ENCODE measurements at places on chromosomes 2 and 18.
A peak's percentile ranks its signal among the peaks of the same experiment; 100 is the strongest.

GRCh38 chr18:11150271-11150615 is 874 bp upstream of the PIEZO2 start:
- DNase-seq = no peak

- no peak for DNase-seq
Measured at GRCh38 chr18:48713309-48713708, 174.5 kb downstream of the CTIF start.

DNA sequence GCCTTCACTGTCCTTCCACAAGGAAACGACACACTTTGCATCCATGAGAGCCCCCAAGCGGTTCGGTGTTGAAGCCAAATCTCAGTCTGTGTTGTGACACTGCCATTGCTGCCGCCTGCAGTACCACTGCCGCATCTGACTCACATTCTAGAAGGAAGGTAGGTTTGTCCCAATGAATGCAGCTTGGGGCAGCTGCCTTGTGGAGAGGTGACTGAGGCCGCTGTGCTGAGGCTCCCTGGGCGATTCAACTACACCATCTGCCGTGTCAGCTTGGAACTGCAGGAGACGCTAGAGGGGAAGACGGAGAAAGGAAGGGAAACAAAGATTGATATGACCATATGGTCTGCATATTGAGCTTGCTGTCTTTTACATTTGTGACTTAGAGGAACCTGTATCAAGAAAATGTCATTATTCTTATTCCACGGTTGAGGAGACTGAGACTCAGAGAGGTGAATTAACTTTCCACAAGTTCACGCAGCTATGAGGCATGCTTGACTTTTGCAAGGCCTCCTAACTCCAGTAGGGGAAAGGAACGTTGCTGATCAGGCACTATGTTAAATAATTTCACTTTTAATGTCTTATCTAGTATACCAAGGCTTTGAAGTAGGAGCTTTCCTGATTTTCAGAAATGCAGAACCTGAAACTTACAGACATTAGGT is 43.5 kb upstream of the LMAN1 start:
- DNase-seq = peak; percentile 51

- DNase-seq = peak; percentile 5
Measured at GRCh38 chr2:182717416-182717815, 1.4 kb downstream of the DNAJC10 start.

GRCh38 chr18:50374220-50374752 is 560 bp upstream of the SKA1 start:
- DNase-seq = no peak

- DNase-seq = no peak
Measured at GRCh38 chr2:135551356-135551755, 20.1 kb downstream of the R3HDM1 start.

GRCh38 chr18:58529714-58530354 is 99.1 kb downstream of the ALPK2 start:
- DNase-seq = peak; percentile 77

- DNase-seq = peak; percentile 29
Measured at GRCh38 chr2:101330253-101330933, 21.9 kb upstream of the RNF149 start.

DNA sequence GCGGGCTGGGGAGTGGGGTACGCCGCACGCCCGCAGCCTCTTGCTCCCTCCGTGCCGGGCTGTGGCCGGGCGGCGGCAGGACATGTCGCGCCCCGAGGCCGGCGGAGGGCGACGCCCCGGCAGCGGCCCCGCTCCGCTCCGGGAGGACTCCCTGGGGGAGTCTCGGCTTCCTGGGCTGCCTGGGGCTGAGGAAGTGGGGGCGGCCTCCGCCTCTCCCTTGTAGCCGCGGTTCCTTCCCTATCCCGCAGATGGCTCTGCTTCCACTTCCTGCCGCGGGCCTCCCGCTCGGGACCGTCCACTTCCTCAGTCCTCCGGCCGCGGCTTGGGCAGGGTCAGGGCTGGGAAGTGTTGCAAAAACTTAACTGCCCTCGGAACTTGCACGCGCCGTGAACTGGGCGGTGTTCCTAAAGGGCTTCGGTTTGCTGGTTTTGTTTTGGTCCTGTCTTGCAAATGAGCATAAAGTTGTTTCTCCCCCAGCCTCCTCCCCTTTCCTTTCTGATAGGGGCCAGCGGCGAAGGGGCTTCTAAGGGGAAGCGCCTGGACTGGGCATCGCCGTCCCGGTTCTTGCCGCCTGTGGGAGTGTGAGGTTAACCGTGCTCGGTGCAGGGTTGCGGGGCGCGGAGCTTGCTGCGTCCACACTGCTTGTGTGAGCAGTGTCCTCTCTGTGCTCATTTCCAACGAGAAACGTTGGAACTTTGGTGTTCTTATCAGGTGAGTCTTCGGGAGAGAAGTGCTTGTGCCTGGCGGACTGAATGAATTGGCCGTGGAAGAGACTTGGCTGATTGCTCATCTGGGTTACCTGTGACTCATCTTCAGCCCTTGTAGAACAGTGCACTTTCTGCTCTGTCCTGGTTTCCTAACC is 600 bp downstream of the RALB start:
- peak; percentile 64 for DNase-seq

DNA sequence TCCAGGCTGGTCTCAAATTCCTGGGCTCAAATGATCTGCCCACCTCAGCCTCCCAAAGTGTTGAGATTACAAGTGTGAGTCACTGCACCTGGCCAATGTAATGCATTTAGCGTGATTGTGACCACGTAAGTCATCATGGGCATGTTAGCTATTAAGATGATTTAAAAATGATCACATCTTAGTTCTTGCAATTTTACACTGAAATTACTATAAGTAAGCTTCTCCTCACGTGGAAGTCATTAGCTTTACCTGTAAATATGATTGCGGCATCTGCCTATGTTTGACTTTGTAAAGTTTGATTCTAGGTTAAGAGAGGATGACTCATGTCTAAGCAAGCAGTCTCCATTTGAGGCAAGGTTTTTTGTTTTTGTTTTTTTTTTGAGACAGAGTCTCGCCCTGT is 85.5 kb downstream of the PMAIP1 start:
- no peak for DNase-seq

DNA sequence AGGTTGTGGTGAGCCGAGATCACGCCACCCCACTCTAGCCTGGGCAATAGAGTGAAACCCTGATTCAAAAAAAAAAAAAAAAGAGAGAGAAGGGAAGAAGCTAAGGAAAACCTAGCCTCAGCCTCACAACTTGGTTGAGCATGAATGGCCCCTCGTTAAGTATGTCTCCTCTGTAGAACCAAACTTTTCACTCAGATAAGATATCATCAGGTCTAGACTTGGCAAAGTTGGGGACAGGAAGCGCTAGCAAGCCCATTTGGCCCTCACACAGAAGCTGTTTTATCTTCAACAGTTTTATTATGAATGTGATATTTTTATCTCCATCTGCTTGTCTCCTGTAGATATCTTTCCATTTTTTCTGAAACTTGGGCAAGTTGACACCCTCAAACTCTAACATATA is 3.5 kb upstream of the ASXL2 start:
- DNase-seq = no peak

DNA sequence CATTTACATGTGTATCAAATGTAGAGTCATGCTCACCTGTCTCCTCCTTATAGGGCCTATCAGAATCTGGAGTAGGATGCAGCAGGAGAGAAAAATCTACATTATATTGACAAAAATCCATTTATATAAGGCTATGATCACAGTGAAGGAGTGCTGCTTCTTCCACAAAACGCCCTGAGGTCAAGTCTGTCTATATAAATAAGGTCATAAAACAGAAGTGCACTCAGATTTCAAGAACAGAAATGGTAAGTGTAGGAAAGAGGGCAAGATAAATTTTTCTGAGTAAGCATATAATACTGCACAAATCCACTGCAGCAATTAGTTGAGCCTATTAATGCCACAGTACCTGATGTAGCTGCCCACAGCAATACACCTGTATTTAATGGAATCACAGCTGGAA is 51.8 kb downstream of the COL5A2 start:
- no peak for DNase-seq

- DNase-seq = no peak
Measured at GRCh38 chr2:173766537-173767289, 198.5 kb downstream of the SP3 start.

- no peak for DNase-seq
Measured at GRCh38 chr2:9767656-9768281, 75.5 kb upstream of the TAF1B start.

- no peak for DNase-seq
Measured at GRCh38 chr2:236769981-236770671, 200.5 kb downstream of the ACKR3 start.

DNA sequence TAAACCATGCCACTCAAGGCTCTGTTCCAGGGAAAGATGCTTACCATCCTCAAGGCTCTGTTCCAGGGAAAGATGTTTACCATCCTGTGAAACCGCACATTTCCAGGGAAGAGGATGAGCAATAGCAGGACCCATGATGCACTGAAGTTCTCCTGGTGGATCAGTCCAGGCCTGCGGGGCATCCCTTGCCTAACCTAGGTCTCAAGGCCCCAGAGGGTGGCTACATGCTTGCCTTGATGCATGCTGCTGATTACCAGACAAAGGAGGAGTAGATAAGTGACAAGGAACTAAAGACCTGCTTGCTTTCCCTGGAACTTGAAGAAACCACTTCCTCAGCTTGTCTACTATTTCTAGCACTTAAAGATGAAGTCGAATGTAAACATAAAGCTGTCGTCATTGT is 111.0 kb upstream of the LINC00305 start:
- no peak for DNase-seq

- no peak for DNase-seq
Measured at GRCh38 chr2:53452957-53453748, 314.5 kb upstream of the CHAC2 start.
